ENCODE measurements at places on chromosomes 11 and 22. TPM values are rescaled to one million over a fixed set of nuclear protein-coding genes. Genes with fewer than 3 reads are reported as not detected.

- DNase-seq = no peak
Observed at GRCh38 chr11:109377039-109377742, 44.8 kb upstream of the C11orf87 start.

INPPL1 gene
- total RNA-seq = 138 TPM

DNA sequence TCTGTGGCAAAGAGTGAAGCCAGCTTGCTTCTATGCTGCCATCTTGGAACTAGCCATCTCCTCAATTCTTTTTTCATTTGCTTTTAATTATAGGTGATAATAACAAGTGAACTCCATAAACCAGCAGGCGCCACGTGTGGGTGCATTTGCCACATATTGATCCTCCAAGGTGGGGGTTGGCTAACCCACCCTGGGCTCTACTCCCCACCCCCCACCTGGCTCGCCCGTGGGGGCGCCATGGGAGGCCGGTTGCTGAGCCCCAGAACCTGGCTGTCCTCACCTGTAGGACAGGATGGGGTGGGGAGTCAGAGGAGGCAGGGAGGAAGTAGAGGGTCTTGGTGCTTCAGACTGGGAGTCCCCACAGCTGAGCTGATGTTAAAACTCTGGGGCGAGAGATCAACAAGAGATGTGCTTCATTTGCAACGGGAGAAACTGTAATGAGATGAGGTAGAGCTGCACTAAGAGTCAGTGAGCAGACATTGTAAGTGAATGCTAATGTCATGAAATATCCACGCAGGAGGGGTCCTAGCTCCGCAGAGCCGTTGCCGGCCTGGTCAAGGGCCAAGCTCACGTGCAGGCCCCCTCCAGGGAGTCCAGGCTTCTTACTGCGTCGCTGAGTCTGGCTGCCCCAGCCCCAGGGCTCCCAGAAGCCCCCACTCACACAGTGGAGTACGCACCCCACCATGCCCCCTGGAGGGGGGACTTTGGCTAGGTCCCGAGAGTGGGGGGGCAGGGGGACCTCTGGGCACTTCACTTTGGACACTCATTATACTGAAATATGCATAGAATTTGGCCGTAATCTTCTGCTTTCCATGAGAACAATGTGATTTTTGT lies 59.4 kb downstream of the BRD1 start:
- no peak for DNase-seq

SRSF8 gene
- 33.0 TPM for total RNA-seq

POGLUT3 gene
- 23.0 TPM for total RNA-seq

Measured in activated CD4-positive, alpha-beta memory T cell treated with anti-CD3 and anti-CD28 coated beads, Interleukin-2, amount 10 ng/mL, durations not matched to agents 7 days and 5 days (primary cell).